ENCODE measurements at places on chromosomes 12 and 14.

DNA sequence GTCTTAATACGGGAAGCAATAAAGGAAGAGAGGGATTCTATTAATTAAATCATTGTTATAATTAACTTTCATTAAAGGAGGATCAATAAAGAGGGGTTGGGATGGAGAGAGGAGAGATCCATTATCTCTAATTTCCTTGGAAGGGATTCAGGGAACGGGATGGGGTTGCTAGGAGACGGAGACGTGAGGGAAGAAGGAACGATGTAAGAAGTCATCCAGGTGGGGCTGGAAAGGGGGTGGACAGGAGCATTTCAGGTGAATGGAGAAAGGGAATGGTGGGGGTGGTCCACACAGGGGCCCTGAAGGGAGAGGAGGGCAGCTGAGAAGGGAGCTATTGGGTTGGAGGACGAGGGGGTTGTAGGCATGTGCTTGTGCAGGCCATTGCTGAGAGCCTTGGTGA lies 17.2 kb downstream of the CALCOCO1 start:
- DNase-seq, result no peak

DNA sequence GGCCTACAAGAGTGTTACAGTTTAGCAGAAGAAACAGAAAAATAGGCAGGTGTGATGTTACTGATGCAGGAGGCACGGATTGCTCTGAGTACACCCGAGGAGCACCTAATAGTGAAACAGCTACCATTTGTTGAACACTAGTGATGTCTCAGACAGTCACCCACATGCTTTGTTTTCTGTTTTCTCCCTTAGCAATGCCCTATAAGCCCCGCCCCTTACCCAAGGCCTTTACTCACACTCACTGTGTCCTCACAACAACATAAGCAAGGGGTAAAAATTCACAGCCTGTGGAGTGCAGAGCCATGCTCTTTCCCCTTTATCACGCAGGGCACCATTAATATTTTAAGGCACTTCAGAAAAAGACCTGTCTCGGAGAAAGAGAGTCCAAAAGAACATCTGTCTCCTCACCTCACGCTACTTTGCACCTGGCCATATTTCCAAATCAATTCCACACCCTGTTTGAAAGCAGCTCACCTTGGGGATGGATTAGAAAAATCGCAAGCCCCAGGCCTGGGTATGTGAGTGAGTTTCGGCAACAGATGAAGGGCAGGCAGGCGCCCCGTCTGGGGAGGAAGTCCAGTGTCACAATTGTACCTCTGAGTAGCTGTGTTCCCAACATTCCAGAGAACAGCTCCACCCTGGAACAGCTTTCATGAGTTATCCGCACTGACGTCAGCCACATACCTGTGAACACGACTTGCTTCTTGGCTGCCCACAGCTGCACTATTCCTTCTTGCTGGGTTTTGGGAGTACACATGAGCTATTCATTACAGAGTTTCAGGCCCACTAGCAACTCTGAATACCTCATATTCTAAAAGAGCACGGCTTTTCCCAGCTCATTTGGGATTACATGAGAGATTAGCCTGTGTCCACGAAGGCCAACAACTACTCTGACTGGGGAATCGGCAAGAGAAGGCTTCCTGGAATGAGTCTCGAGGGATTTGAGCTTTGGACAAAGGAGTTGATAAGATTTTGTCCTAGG lies 26.0 kb downstream of the MAPK1IP1L start:
- no peak for DNase-seq

DNA sequence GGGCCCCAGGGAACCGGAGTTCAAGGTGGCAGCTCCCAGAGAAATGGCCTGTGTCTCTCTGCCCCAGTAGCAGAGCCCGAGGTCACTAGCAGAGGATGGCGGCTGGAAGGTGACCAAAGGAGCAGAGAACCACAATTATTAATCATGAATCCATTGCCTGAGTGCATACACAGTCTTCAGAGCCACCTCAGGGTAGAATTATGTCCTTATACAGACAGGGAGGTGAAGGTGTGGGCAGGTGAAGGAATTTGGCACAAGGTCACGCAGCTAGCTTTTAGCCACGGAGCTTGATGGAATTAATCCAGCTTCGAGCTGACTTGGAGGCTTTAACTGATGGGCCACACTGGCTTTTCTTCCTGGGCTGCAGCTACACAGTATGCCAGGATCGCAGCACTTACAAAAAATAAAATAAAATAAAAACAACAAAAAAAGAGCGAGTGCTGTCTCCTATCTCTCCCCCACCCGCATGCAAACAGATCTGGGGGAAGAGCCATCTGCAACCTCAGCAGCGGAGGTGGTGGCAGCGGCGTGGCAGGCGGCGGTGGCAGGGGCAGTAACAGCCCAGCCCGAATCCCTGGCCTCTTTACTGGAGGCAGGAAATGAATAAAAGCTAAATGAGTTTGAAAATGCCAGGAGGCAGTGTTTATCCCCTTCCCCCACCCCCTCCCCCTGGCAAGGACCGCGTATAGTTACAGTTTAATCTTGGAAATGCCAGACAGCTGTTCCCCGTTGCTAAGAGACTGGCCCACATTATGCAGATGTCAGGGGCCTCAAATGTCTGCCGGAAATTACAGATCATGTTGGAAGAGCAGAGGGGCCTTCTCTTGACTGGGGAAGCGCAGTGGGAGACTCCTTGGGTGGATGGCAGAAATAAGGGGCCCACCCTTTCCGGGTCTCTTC lies 93.5 kb downstream of the LRRC74A start:
- DNase-seq, result peak; percentile 98

DNA sequence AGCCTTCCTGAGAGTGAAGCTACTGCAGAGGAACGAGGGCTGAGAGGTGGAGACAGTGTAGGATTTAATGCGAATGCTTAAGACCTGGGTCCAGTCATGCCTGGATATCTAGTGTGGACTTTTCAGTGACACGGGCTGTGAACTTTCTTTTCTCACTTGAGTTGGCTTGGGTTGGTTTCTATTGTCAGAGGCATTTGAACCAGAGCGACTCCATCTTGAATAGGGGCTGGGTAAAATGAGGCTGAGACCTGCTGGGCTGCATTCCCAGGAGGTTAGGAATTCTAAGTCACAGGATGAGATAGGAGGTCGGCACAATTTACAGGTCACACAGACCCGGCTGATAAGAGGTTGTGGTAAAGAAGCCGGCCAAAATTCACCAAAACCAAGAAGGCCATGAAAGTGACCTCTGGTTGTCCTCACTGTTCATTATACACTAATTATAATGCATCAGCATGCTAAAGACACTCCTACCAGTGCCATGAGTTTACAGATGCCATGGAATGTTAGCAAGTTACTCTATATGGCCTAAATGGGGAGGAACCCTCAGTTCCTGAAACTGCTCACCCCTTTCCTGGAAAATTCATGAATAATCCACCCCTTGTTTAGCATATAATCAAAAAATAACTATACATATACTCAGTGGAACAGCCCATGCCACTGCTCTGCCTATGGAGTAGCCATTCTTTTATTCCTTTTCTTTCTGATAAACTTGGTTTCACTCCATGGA lies 34.2 kb upstream of the TMCC3 start:
- no peak for DNase-seq

DNA sequence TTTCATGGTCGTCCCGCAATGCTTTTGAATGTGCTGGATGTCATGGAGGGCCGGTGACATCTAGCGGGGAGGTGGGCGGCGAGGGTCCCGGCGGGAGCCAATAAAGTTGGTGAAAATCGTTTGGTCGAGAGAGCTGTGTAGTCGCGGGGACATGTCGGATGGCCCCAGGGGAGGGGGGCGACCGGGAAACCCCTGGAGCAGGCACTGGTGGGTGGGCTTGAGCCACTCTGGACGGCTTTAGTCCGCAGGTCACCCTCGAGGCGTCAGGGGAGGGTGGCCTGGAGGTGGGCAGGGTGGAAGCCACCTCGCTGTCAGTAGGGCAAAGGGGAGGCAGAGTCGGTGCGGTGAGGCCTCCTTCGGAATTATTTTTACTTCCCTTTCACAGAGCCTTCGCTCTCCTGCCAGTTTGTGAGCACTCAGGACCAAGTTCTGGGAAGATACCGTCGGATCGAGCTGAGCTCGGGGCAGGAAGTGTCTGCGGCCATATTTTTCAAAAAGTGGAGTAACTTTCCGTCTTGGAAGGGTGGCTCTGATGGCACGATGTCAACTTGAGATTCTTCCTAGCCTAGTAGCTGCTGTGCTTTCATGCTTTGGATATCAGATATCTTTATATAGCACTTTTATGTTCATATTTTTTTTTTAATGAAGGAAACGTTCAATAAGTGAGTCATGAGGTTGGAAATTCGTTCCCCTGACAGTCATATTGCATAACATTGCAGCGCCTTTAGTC lies 28.2 kb downstream of the WBP11 start:
- DNase-seq, result peak; percentile 39

DNA sequence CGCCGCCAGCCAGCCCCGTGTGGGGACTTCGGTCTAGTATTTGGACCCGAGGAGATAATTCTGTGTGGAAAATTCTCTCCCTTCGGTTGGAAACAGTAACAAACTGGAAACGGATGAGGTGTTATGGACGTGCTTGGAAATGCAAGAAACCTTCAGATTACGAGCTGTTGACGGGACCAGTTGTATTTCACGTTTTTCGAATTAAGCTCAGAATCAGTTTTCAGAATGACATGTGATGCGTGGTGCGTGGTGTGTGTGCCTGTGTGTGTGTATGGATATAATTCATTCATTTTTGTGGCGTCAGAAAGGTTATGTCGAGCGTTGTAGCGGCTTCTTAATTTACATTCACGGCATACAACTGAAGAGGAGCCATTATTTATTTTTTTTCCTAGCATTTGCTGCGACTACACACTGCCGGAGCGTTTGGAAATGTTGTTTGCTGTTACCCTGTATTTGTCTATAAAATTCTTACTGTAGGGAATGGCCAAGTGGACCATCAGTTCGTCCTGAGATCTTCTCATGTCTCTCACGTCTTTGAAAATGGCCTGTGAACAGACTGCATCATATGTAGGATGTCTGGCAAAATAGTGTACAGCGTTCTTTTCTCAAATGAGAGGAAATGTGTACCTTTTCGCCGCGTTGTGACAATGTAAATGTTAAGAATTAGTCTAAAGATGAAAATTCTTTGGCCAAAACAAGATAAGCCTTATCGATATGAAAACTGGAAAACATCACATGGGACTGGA lies 1.3 kb downstream of the TRAF3 start:
- DNase-seq, result peak; percentile 71

GRCh38 chr14:29282169-29282568 lies 515.6 kb downstream of the FOXG1 start:
- DNase-seq, result no peak

- peak; percentile 89 for DNase-seq
These were observed at the start of gene SPTB for GRCh38 chr14:64879635-64880220. Gene SPTB, minus strand, starts transcription at chr14:64879907. Its CDS starts 56,813 bp downstream, at chr14:64823094.

DNA sequence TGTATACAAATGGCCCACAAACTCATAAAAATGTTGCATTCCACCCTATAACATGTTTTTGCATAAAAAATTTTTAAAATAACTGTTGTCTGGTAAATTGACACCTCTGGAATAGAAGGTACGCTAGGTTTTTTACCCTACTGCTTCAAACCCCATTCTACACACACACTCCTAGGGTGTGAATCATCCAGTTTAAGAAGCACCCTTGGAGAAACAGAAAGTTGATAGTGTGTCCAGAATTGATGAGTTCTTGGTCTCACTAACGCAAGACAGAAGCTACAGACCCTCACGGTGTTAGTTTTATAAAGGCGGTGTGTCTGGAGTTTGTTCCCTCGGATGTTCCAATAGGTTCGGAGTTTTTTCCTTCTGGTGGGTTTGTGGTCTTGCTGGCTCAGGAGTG lies 158.5 kb downstream of the KLRB1 start:
- DNase-seq, result no peak

DNA sequence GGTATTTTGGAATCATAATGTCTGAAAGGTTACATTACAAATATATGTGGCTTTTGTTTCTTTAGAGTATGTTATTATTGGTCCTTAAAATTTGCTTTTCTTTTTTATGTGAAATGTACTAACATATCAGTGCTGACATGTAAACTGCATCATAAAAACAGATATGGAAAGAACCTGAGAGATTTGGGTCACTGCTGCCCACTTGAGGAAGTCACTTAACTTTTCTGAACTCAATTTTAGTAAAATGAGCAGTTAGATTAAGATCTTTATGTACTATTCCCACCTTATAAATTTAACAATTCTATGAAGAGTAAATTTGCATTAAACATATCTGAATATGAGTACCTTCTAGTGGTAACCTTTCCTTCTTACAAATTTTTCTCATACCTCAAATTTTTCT lies 7.5 kb downstream of the PTGR2 start:
- no peak for DNase-seq

DNA sequence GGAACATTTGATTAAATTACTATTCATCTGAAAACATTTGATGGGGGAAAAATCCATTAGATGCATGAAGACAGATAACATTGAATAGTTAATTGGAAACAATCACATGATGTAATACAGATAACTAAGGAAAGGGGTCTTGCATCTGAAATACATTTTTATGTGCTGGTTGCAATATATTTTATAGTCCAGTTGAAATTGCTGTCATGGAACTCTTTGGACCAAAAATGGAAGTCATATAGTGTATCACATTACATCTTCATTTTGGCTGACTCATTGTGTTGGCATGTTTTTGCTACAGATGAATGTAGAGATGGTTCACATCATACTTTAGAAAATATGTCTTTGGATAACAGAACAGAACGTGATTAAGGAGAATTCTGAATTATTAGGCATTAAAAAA lies 43.0 kb upstream of the GNPNAT1 start:
- DNase-seq, result no peak

- no peak for DNase-seq
These were observed 2.5 kb upstream of the SNX6 start for GRCh38 chr14:34632411-34632978.

GRCh38 chr14:65069874-65070413 lies 32.4 kb downstream of the MAX start:
- DNase-seq, result no peak

DNA sequence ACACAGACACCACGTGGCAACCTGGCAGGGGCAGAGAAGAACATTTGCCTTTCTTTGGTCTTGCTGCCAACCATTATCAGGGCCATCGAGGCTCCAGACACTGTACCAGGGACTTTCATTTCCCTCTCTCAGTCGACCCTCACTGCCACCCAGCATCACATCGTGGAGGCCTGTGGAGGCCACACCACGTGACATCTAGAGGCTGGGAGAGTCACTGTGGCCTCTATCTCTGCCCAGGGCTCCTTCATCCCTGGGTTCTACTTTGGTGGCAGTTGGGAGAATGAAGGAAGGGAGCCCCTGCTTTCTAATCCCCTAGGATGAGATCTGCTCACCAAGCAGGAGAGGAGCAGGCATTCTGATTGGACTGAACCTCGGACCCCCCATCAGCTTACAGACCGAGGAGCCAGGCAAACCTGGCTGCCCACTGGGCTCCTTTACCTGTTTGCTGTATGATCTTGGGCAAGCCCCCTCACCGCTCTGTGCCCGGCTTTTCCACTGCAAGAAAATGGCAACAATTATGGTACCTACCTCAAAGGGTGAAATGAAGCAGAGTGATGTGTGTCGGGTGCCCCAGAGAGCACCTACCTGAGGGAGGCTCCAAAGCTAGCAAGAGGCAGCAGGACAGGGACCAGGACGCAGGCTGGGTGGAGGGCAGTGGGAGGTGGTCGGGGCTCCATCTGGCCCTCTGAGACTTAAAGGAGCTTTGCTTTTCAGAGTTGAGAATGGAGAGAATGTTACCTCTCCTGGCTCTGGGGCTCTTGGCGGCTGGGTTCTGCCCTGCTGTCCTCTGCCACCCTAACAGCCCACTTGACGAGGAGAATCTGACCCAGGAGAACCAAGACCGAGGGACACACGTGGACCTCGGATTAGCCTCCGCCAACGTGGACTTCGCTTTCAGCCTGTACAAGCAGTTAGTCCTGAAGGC lies 1.8 kb downstream of the SERPINA3 start:
- no peak for DNase-seq

- DNase-seq, result no peak
These were observed 1.2 kb downstream of the NOVA1 start for GRCh38 chr14:26596543-26597061.

Measured in spinal cord (tissue), 10 donors.